PC-9 (cell line): ENCODE measurements at places on chromosomes 5 and 9. TPM values are rescaled to one million over a fixed set of nuclear protein-coding genes. Genes with fewer than 3 reads are reported as not detected.
A peak's percentile ranks its signal among the peaks of the same experiment; 100 is the strongest.

The GPR151 gene
- not detected in 2 replicates for total RNA-seq

The KDM4C gene
- 11.6 and 12.9 TPM in 2 replicates for total RNA-seq

The DHFR gene
- 28.7 and 45.3 TPM in 2 replicates for total RNA-seq

DNA sequence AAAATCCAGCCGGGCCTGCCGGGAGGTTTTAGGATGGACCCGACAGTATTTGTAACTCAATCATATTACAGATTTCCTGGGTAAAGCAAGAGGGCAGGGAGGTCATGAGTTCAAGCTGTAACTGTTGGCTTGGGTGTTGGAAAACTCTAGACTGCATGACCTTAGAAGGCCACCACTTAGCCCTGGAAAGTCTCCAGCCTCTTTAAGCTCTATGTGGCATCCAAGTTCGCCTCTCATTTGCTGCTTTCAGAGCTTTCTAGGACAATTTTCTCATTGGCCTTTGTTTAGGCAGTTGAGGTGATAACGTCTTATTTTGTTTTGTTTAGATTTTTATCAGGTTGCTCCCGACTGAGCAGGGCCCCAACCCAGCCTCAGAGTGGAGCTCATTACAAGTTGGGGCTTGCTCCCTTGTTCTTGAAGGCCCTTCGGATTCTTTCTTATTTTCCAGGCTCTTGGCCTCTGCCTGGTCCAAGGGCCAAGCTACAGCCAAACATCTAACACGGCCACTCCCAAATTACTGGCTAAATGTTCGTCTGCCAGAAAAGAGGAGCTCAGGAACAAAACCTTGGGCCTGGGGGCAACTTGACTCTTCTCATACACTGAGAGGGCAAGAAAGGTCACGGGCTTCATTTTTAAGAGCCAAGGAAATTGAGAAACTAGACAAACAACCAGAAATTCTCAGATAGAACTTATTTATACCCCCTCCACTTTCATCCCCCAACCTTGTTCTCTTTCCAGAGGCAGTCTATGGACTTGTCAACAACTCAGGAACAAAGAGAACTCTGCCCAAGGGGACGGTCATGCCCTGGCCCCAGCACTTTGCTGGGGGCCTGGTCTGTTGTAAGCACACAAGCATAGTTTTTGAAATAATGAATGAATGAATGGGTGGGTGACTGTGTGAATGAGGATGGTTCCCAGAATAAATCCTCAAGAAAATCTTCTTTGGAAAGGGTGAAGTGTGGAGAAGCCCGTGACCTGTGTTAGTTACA, 526.9 kb downstream of the BNC2 start:
- DNase-seq = no peak

DNA sequence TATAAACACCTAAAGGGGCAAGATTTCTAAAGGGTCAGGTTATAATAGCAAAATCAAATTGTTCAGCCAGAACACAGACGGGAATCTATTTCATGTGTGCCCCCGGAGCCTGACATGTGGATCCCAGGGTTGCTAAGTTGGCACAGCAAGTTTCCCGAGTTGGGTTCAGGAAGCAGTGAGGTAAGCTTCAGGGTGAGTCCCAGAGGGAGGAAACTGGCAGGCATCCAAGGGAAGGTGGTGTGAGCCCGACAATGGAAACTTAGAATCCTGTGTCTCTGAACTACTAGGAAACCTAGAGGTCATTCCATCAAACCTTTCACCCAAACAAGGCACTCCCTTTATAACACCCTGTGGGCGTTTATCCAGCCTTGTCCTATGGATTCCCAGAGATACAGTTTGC, 98.4 kb downstream of the ADRB2 start:
- DNase-seq = peak; percentile 84

DNA sequence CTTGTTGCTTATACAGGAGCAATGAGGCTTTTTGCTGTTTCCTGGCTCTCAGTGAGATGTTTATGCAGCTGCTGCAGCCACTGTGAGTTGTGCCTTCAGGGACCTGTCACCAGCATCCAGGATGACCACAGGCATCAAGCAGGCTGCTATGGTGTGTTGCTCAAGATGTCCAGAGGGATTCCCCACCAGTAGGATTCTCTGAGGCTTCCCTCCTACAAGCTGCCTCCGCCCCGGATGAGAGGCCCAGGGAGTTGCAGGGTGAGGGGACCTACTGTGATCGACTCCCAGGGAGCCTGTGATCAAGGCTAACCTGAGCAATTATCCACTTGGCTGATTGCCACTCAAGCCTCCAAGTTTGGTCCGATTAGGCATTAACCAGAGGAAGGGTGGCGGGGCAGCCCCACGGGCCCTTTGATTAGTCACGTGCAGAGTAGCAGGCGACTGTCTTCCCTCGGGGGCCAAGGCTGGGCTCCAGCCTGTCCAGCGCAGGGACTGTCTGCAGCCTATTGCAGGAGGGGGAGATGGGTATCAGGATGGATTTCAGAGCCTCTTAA, 1.8 kb upstream of the FAT2 start:
- DNase-seq = no peak

- no peak for DNase-seq
Observed at GRCh38 chr5:108556441-108557145, 174.7 kb upstream of the FBXL17 start.
